T-helper 1 cell (primary cell): ENCODE measurements at places on chromosomes 11 and 22.

GRCh38 chr11:35712533-35712932 lies 50.0 kb downstream of the TRIM44 start:
- DNase-seq, result no peak

GRCh38 chr11:68216171-68216938 lies 3.3 kb upstream of the KMT5B start:
- DNase-seq, result no peak

DNA sequence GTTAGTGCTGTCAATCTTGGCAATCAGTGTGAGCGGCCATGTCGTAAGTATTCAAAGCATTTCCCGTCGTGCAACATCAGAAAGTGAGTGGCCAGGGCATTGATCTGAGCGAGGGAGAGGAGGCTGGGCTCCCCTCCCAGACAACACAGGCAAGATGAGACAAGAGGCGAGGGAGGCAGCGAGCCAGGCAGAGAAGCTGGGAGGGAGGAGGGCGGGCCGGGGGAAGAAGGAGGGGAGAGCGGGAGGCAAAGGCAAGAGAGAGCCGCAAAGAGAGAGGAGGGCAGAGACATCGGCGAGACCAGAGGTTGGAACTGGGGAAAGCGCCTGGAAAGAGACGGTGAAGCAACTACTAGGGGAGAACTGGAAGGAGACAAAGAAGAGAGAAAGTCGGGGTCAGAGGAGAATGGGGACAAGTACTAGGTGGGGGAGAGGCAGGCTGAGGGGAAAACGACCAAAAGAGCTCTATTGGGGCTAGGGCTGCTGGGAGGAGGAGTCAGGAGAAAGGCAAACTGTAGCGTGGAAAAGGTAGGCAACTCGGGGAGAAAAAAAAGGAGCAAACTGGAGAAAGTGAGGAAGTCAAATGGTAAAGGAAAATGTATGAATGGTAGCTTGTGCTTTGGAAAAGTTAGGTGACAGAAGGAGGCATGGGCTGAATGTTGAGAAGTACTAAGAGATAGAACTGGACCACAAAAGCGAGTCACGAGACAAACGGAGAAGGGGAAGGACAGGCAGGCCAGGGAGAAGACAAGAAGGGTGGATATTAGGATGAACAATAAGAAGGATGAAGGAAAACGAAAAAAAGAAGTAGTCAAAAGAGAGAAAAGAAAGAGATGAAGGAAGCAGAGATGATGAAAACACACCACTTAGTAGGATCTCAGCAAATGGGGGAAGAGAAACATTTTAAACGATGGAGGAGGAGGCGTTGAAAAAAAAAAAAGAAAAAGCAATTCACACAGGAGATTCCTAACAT lies 130.5 kb upstream of the C11orf58 start:
- DNase-seq, result no peak

DNA sequence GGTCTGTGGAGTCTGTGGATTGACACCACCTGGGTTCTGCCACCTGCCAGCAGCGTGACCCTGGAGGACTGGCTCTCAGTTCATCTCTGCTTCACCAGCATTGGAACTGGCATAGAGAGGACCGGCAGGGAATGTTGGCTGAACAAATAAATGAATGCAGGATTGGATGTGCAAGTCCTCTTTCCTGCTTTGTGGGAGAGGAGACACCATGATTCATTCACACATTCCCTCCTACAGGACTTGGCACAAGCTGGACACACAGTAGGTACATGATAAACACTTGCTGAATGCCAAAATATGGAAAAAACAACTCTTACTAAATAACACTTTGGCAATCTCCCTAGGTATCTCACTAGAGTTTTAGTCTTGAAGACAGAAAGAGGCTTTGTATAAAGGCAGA lies 116.6 kb upstream of the NARS2 start:
- no peak for DNase-seq

GRCh38 chr11:121929581-121929980 lies 186.4 kb downstream of the BLID start:
- no peak for DNase-seq

DNA sequence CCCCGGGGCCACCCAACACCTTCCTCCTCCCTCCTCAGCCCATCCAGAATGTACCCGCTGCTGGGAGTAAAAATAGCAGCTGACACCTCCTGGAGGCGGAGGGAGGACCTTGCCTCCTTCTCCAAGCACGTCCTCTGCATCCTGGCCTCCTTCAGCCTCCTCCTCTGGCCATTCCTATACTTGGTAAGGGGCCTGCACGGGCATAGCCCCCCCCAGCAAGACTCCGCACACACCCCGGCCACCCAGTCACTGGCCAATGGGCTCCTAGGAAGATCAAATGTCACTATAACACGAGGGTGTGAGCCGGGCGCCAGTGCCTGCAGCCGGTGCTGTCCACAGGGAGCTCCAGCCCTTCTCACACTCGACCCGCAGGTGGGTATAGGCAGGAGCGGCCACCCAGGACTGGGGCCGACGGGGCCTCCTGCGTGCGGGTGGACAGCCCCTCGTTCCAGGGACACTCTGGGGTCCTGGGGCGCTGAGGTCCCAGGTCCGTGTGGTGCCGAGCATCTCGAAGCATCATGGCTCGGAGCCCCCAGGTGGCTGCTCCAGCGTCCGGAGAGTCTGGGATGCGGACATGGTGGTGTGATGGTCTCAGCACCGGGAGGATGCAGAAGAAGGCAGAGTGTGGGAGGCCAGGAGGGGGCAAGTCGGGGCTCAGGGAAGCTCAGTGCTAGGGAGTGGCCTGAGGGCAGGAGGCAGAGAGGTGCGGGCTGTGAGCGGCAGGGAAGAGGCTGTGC lies at the start of gene TNNT3:
TSS of gene TNNT3 (plus strand) at position 313 of the 737 bp plus-strand sequence. CDS start 3,172 bp downstream, outside the sequence.
- no peak for DNase-seq

DNA sequence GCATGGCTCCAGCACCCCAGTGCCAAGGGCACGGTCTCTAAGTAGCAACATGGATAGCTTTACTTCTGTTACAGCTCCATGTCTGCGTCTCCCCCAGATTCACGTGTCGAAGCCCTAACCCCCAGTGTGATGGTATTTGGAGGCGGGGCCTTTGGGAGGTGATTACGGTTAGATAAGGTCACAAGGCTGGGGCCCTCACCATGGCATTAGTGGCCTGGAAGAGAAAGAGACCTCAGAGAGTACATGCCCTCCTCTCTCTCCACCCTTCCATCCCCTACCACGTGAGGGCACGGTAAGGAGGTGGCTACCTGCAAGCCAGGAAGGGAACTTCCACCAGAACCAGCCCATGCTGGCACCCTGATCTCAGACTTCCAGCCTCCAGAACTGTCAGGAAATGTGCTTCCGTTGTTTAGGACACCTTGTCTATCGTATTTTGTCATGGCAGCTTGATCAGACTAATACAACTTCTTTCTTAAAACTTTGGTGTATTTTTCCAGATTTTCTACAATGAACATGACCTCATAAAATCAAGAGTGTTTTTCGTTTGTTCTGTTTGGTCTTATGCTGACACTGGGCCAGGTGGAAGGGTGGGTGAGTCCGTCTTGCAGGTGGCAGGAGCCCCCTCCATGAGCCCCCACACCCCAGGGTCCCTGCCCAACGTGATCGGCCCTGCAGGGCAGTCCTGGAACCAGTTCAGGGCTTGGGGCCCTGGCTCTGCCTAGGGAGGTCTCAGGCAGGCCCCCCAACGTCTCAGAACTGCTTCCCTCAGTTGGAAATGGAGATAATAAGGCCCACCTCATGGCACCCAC lies 10.7 kb downstream of the RTN4R start:
- DNase-seq, result no peak

DNA sequence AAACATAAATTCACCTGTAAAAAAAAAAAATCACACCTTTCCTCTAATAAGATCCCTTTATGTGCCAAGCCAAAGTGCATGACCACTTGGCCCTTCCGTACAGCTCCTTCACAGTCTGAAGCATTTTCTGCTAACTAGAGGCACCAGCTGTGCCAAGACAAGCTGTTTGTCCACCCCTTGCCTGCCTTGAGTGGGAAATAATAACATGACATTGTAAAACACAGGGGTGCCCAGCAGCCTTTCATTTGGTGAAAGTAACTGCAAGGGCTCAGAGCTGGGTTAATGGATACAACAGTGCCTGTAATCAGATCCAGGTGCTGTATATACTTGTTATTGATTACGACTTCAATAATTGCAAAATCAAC lies 59.2 kb downstream of the DDIAS start:
- no peak for DNase-seq

- no peak for DNase-seq
These were observed 2.1 kb upstream of the PHLDB1 start for GRCh38 chr11:118605116-118605867.

- no peak for DNase-seq
These were observed 114.0 kb upstream of the PLET1 start for GRCh38 chr11:112374486-112375140.

- no peak for DNase-seq
These were observed 1090.0 kb downstream of the BRD1 start for GRCh38 chr22:48737461-48738203.

GRCh38 chr11:124301548-124301947 lies 12.2 kb downstream of the OR8D1 start:
- no peak for DNase-seq

DNA sequence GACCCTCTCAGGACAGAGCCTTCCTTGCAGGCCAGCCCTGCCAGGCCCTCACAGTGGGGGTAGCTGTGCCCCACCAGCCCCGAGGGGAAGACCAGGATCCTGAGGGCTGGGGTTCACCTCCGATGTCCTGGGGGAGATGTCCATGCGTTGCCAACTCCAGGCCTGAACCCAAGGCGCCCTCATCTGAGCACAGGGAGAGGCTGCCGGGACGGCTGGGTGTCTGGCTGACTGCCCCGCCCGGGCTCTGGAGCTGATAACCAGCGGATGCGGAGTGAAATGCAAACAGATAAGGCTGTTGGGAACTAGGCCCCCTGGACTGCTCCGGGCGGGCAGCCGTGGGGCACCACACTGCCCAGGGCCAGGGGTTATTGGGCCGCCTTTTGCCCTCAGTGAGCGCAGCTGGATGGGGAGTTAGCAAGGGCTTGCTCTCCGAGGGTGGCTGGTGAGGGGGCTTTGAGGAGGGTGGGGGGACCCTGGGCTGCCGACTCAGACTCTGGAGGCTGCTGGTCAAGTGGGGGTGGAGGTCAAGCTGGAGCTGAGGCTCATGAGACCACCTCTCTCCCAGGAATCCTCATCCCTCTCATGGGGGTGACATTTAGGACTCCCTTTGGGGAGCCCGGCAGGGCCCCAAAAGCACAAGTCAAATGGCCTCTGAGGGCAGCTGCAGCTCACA lies 5.6 kb upstream of the MUC6 start:
- DNase-seq, result no peak

- no peak for DNase-seq
These were observed 23.2 kb downstream of the CASP5 start for GRCh38 chr11:104999721-105000120.

DNA sequence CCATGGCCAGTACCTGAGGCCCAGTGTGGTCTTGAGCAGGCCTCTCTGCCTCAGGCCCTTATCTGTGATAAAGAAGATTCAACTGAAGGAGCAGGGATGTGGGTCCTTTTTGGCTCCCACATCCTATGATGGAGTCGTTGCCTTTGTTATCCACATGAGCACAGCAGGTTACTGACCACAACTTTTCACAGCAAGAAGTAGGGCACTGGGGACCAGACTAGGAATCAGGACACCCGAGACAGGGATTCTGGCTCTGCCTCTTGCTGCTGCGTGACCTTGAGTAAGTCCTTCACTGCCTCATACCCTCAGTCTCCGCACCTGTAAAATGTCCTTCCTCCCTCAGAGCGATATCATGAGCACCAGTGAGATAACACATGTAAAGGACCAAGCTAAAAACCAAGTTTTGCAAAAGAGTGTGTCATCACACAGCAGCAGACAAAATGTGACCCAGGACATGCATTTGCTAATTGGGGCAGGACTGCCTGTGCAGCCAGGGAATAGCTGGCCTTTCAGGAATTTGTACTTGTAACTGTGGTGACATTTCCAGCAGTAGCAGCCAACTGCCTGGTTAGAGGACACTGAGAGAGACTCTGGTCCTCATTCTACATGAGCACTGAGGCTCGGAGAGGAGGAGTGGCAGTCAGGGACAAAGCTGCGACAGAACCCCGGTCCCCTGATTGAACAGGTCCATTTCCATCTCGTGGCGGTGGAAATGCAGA lies 13.2 kb upstream of the SMIM35 start:
- DNase-seq, result no peak

- no peak for DNase-seq
These were observed 3.4 kb upstream of the NHERF4 start for GRCh38 chr11:119181677-119182412.

DNA sequence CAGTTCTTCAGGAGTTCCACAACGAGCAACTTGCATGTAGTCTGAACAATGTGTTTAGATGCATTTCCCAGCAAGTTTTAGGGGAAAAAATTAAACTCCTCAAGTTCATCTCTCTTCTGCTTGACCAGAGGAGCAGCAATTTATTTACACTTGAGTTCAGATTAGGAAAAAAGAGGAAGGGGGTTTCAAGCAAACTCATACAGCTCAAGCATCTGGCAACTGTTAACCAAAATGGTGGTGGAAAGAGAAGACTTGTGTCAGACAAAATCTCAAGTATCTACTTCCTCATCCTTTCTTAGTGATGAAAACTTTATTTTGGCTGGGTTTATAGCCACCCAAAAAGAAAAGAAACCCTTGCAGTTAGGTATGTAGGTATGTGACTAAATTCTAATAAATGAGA lies 29.1 kb upstream of the PICALM start:
- no peak for DNase-seq

DNA sequence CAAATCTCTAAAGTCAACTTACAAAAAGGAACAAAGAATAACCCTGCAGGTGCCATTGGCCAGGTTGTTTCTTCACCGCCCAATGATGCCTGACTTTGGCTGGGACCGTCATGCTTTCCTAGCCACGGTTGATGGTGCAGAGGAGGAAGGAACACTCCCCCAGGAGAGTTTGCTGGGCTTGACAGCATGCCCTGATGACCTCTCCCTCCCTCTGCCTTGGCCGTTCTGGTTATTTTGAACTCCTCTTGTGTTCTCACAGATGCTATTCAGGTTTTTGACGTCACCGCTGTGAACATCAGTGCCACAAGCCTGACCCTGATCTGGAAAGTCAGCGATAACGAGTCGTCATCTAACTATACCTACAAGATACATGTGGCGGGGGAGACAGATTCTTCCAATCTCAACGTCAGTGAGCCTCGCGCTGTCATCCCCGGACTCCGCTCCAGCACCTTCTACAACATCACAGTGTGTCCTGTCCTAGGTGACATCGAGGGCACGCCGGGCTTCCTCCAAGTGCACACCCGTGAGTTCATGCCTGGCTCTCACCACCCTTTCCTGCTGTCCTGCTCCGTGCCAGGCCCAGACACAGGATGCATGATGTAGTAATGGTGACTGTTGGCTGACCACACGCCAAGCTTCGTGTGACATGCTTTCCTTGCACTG lies 89.0 kb upstream of the OR4B1 start:
- DNase-seq, result no peak

- no peak for DNase-seq
These were observed at the start of gene LUZP2 for GRCh38 chr11:24496736-24497725. Gene LUZP2 (plus strand): TSS chr11:24497053.

DNA sequence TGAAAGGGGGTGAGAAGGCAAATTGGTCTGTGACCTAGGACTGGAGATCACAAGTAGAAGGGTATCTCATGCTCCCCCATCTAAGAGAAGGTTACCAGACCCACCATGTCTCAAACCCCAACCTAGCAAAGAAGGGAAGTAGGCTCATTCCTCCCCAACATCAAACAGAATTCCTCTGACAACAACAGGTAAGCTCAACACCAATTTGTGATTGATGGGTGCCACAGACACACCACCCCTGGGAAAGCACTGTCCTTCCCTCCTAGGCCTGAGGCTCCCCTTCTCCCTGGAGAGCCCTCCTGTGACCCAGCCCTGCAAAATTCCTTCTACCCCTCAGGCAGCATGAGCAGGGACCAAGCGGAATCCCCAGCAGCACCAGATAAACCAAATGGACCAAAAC lies 154.3 kb downstream of the BUD13 start:
- no peak for DNase-seq

GRCh38 chr11:67584205-67584880 lies 731 bp downstream of the GSTP1 start:
- no peak for DNase-seq
